Dorsolateral prefrontal cortex (tissue), 122 donors: ENCODE measurements at places on chromosomes 3 and 15.

GRCh38 chr3:108662142-108662738 is 72.7 kb downstream of the DZIP3 start:
- peak; percentile 7 for DNase-seq

DNA sequence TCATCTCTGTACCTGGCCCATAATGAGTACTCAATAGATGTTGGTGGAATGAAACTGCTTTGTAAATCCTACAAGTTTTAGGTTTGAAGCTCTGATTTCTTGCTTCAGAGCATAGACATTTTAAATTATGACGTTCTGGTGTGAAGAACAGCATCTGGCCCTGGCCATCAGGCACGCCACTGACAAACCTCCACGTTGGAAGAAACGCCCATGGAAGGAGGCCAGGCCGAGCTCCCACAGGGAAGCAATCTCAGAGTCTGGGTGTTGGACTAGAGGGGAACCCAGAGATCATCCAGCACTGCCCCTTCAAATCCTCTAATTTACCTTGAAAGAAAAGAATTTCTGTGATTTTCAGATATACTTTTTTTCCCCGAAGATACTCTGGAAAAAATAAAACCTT is 328.1 kb upstream of the RGMA start:
- no peak for DNase-seq

GRCh38 chr3:63654931-63655330 is 2.5 kb downstream of the SNTN start:
- no peak for DNase-seq

- DNase-seq = no peak
These were observed 1.5 kb downstream of the ZIC1 start for GRCh38 chr3:147410526-147411237.

DNA sequence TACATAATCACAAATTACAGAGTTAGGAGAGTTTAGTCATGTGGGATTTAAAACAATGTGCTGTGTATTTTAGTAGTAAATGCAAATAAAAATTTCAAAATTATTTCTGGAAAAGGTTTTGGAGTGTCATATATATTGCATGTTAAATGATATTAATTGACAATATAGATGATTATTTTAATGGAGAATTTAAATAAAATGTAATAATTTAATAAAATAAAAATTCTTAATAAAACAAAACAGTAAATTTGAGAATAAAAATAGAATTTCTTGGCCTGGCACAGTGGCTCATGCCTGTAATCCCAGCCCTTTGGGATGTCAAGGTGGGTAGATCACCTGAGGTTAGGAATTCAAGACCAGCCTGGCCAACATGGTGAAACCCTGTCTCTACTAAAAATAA is 1442.8 kb upstream of the ALCAM start:
- DNase-seq = no peak

- no peak for DNase-seq
These were observed 433.1 kb upstream of the KCNMB2 start for GRCh38 chr3:178103140-178103539.

- no peak for DNase-seq
These were observed 3.1 kb upstream of the CDV3 start for GRCh38 chr3:133570139-133570936.

- no peak for DNase-seq
These were observed 711.9 kb downstream of the CADM2 start for GRCh38 chr3:85670634-85671205.

DNA sequence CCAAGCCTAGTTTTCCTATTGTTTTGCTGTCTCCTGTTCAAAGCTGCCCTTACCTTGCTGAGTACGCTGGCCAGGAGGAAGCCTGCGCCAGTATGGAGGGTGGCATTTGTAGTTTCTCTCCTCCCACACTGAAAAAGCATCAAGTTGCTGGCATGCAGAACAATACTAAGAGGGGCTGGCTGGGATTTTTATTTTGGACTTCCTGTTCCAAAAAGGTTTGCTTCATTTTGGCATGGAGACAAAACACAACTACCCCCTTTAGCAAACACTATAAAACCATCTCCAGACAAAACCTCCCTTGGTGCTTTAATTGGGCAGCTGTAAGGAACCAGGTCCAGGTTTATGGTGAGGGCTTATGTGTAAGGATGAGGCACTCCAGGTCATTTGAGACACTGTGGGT is 457.6 kb downstream of the PDCD6IP start:
- DNase-seq = no peak

GRCh38 chr15:62109982-62110851 is 43.4 kb downstream of the C2CD4A start:
- DNase-seq = no peak

- DNase-seq = no peak
These were observed 72.7 kb upstream of the WDR72 start for GRCh38 chr15:53831907-53832770.

GRCh38 chr15:77749998-77750540 is 117.4 kb upstream of the LINGO1 start:
- peak; percentile 72 for DNase-seq

GRCh38 chr3:88632226-88632625 is 475.2 kb upstream of the EPHA3 start:
- no peak for DNase-seq
